ENCODE measurements at places on chromosomes 13 and 19. TPM values are rescaled to one million over a fixed set of nuclear protein-coding genes. Genes with fewer than 3 reads are reported as not detected.

GRCh38 chr19:16363852-16364230 lies 39.2 kb downstream of the KLF2 start:
- DNase-seq, result peak; percentile 71
- H3K4me1 ChIP-seq, result peaks cover 97% of the 10 kb centered on the region
- H3K36me3 ChIP-seq, result peaks cover 18% of the 10 kb centered on the region
- H3K4me3 ChIP-seq, result no peak overlapping the region
- no peak overlapping the region for H3K27ac ChIP-seq

The GAS6 gene
- 45.1 TPM for total RNA-seq

DNA sequence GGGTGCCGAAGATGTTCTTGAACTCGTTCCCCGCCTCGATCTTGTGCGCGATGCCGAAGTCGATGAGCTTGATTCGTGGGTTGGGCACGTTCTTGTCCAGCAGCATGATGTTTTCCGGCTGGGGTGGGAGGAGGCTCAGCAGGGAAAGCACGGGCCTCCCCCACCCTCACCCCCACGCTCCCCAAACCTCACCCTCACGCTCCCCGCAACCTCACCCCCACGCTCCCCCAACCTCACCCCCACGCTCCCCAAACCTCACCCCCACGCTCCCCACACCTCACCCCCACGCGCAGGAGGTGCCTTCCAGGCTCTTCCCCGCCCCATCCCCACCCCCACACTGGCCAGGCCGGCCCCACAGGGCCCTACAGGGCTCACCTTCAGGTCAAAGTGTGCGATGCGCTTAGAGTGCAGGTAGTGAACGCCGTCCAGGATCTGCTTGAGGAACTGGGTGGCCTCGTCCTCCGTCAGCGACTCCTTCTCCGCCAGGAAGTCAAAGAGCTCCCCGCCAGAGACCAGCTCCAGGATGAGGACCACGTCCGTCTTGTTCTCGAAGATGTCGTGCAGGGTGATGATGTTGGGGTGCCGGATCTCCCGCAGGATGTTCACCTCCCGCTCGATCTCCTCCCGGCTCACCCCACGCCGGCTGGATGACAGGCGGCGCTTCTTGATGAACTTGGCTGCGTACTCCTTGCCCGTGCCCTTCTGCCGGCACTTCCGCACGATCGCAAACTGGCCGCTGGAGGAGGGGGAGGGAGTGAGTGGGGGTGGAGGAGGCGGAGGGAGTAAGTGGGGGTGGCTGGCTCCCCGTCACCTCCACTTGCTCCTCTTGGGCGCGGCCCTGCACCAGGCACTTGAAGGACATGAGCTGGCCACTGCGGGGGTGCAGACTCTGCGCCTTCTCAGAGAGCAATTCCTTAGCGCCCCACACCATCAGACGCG lies 6.4 kb downstream of the DAPK3 start:
- no peak for DNase-seq
- no peaks in the 10 kb centered on the region for H3K27me3 ChIP-seq

- no peak overlapping the region for H3K27ac ChIP-seq
- no peaks in the 10 kb centered on the region for H3K36me3 ChIP-seq
- no peak for DNase-seq
Measured at GRCh38 chr13:29844441-29844840, 6.0 kb downstream of the UBL3 start.

DNA sequence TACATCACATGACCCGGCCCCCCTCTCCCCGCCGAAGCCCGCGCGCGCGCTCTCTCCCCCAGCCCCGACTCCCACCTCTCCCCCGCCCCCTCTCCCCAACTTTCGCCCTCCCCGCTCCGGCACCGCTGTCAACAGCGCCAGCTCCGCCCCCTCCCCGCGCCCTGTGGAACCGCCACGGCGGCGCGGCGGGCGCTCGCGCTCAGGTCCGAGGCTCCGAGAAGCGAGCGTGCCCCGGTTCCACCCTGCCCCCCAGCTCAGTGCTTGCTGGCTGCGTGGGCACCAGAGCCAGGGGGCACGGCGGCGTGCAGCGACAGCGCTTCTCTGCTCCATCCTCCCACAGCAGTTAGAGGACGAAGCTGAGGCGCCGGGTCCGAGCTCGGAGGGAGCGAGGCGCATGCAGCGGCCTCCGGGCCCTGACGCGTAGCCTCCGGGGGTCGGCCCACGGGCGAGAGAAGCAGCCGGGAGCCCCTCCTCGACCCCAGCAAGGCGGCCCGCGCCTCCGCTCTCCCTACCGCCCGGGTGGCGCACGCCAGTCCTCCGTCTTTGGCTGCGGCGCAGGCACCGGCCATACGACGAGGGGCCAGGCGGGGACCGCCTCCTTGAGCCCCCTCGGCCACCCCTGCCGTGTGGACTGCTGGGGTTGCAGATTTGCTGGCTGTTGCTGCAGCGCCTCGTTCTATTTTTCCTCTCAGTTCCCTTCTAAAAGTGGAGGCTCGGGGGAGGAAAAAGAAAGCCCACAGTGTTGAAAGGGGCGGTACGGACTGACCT lies 109.5 kb downstream of the KCNRG start:
- peaks cover 13% of the 10 kb centered on the region for H3K27me3 ChIP-seq
- peak overlapping the region; percentile 89 for H3K4me3 ChIP-seq
- peaks cover 70% of the 10 kb centered on the region for H3K4me1 ChIP-seq
- peak overlapping the region; percentile 100 for H3K27ac ChIP-seq
- H3K36me3 ChIP-seq, result no peaks in the 10 kb centered on the region

The ZNF90 gene
- 4.2 TPM for total RNA-seq

DNA sequence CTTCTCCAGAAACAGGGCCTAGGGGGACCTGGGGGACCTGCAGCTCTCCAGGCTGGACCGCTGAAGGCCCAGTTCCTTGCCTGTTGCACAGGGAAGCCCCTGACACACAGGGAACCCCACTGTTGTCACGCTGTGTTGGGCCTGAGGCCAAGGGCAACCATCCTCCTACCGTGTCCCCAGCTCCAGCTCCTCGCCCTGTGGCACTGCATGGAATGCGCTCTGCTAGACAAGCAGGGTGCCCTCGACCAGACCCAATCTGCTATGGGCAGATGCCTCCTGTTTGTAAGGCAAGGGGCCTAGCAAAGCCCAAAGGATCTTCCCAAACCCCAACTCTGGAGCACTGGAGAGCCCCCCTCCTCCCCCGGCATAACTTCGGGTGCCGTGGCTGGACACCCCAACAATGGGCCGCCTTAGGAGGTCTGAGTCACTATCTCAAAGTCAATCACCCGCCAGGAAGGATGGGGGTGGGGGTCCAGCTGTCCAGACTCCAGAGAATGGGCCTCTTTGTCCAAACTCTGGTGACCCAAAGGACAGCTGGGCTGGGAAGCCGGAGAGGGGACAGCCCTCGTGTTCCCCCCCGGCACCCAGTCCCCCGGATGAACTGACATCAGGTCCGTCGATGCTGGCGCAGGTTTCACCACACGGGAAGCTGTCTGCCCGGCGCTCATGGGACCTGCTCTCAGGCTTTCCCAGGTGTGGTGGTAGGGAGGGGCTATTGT lies 3.7 kb downstream of the BRSK1 start:
- no peak for DNase-seq
- no peaks in the 10 kb centered on the region for H3K4me1 ChIP-seq
- no peaks in the 10 kb centered on the region for H3K27me3 ChIP-seq

DNA sequence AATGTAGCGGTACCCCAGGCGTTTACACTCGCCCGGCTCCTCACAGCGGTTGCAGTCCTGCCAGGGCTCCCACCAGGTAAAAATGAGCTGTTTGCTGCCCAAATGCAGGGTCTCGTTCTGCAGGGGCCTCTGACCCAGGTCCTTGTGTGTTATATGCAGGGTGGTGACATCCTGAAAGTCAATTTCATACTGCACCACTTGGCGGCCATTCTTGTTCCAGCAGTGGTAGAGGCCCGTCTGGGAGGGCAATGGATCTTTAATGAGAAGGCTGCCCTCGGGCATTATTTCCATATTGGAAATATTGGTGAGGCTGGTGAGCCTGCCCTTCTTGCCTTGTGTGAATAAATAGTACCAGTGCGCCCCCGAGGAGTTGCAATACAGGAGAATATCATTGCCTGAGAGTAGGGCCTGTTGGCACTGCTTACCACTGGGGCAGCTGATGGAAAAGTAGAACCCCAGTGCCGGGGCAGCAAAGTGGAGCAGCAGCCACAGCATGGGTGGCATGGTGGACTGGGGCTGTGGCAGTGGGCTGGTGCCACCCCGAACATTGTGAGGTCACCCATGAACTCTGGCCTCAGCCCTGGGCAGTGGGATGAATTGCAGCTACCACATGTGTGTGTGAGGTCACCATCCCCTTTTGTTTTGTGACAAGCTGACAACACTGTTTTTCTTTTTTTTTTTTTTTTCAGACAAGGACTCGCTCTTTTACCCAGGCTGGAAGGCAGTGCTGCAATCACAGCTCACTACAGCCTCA lies at the start of gene FAM187B:
Gene FAM187B (minus strand): TSS at position 563 of the 754 bp plus-strand sequence. CDS start 59 bp downstream, at position 504.
- no peak for DNase-seq
- H3K4me3 ChIP-seq, result no peak within 1 kb of the TSS
- no peaks in the 10 kb centered on the region for H3K4me1 ChIP-seq

DNA sequence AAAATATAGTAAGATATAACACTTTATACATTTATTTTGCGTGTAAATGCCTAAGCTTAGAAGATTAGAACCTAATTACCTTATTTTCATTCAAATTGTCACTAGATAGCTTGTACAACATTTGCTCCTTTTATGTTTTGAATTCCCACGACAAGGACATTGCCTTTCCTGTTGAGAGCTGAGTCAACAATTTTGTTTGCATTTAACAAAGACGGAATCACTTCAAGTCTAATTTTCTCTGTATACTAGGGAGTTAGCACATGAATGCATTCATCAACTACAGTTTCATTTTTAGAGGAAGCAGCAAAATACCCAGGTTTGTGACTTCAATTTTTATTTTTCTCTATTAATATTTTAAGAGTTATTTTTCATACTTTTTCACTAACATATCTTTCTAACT lies 48.7 kb upstream of the PCCA start:
- no peaks in the 10 kb centered on the region for H3K36me3 ChIP-seq
- no peaks in the 10 kb centered on the region for H3K4me1 ChIP-seq
- H3K27ac ChIP-seq, result no peak overlapping the region
- no peak for DNase-seq
- no peak overlapping the region for H3K4me3 ChIP-seq

DNA sequence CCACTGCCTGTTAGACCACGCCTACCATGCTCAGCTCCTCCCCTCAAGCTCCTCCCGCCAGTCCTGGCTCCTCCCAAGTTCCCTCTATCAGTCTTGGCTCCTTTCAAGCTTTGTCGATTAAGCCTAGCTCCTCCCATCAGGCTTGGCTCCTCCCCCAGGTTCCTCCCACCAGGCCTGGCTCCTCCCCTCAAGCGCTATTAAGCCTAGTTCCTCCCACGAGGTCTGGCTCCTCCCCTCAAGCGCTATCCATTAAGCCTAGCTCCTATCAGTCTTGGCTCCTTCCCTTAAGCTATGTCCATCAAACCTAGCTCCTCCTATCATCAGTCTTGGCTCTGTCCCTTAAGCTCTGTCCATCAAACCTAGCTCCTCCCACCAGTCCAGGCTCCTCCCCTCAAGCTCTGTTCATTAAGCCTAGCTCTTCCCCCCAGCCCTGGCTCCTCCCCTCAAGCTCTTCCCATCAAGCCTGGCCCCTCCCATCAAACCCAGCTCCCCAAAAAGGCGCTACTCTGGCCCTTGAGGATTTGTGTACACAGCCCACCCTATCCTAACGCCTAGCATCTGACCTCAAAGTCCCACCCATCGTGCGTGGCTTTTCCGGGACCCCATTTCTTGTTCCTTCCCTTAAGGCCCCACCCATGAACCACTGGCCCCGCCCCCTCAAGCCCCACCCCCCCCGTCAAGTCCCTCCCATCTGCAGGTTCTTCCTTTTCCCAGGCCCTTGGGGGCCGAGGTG lies 10.0 kb downstream of the CAMSAP3 start:
- H3K36me3 ChIP-seq, result no peaks in the 10 kb centered on the region
- H3K27me3 ChIP-seq, result no peaks in the 10 kb centered on the region
- DNase-seq, result no peak

GRCh38 chr19:47444388-47444821 lies 25.1 kb upstream of the MEIS3 start:
- DNase-seq, result no peak
- peaks cover 64% of the 10 kb centered on the region for H3K27me3 ChIP-seq
- H3K4me3 ChIP-seq, result no peak overlapping the region
- no peaks in the 10 kb centered on the region for H3K36me3 ChIP-seq
- H3K27ac ChIP-seq, result no peak overlapping the region

- peak overlapping the region; percentile 69 for H3K4me3 ChIP-seq
- DNase-seq, result no peak
- H3K27ac ChIP-seq, result no peak overlapping the region
- H3K4me1 ChIP-seq, result peaks cover 10% of the 10 kb centered on the region
Measured at GRCh38 chr19:55341171-55341588, 1.5 kb downstream of the KMT5C start.

- no peak overlapping the region for H3K27ac ChIP-seq
- DNase-seq, result no peak
- peaks cover 20% of the 10 kb centered on the region for H3K36me3 ChIP-seq
- H3K4me1 ChIP-seq, result no peaks in the 10 kb centered on the region
- no peaks in the 10 kb centered on the region for H3K27me3 ChIP-seq
- H3K4me3 ChIP-seq, result no peak overlapping the region
Measured at GRCh38 chr13:108306860-108307259, 37.3 kb downstream of the TNFSF13B start.

DNA sequence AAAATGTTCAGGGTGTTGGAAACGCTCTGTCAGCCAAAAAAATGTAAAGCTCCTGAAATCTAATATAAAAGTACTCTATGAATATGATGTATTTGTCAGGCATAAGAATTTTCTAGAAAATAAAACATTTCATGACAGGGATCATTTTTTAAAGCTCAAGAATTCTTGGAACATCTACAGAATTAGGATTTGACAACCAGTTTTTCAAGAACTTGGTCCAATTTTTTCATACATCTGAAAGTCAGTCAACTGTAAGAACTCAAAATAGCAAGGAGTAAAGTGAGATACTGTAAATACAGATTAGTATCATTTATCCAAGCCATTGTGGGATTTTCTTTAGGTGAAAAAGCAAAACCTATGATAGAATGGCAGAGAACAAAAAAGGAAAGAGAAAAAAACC lies 41.6 kb upstream of the CLDN10 start:
- H3K27me3 ChIP-seq, result no peaks in the 10 kb centered on the region
- no peak for DNase-seq
- H3K4me1 ChIP-seq, result no peaks in the 10 kb centered on the region
- no peak overlapping the region for H3K27ac ChIP-seq

GRCh38 chr19:31214086-31214485 lies 135.2 kb downstream of the TSHZ3 start:
- peaks cover 11% of the 10 kb centered on the region for H3K4me1 ChIP-seq
- H3K27me3 ChIP-seq, result no peaks in the 10 kb centered on the region
- H3K27ac ChIP-seq, result peak overlapping the region; percentile 44
- peak; percentile 86 for DNase-seq
- no peak overlapping the region for H3K4me3 ChIP-seq
- H3K36me3 ChIP-seq, result no peaks in the 10 kb centered on the region

GRCh38 chr19:13093407-13094105 lies 9.1 kb downstream of the LYL1 start:
- H3K4me3 ChIP-seq, result no peak overlapping the region
- peaks cover 52% of the 10 kb centered on the region for H3K4me1 ChIP-seq
- DNase-seq, result peak; percentile 96
- H3K27ac ChIP-seq, result no peak overlapping the region
- H3K27me3 ChIP-seq, result no peaks in the 10 kb centered on the region
